ENCODE measurements at places on chromosomes 7 and 10.
A peak's percentile ranks its signal among the peaks of the same experiment; 100 is the strongest.

DNA sequence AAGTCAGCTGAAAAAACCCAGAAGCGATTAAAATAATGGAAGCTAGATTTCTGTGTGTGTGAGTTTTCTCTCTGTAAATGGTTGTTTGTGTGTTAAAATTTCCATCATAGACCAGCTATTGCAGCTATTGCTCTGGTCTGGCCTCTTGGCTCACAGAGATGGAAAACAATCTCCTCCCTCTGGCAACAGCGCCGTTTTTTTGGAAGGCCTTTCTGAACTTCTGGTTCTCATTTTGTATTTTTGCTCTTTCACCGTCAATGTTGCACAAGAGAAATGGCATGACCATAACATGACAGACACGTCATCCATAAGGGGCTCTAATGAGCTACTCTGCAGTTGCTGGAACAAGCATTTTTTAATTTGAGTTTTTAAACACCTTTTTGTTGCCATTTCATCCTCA, 91.0 kb downstream of the CUBN start:
- DNase-seq, result peak; percentile 96

GRCh38 chr7:31432836-31433340, 81.0 kb upstream of the ITPRID1 start:
- DNase-seq, result peak; percentile 1

DNA sequence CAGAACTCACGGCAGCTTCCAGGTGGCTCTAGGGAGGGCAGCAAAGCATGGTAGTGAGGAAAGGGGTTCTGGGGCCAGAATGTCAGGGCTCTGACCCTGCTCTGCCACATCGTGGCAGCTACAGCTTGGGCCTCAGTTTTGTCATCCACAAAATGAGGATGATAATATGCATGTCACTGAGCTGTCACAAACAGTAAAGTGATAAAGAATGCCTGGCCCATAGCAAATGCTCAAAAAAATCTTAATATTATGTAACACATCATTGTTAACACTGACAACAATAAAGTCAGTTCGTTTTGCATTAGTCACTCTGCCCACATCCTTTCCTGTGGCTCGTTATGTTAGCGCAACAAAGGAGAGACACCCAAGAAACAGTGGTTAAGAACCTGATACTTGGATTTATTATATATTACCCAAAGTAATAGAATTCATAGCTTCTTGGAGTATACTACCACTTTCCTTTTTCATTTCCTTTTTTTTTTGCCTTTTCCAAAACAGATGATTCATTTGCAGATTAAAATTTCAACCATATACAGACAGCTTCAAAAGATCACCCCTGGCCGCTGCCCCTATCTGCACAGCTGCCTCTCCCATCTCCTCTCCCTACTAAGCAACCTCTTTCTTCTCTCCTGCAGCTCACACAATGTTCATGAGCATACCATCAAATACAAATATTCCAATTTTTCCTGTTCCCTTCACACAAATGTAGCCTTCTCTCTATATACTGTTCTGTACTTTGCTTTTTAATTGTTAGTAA, 45.5 kb upstream of the DDC start:
- peak; percentile 79 for DNase-seq

GRCh38 chr7:46290374-46291049, 369.4 kb upstream of the IGFBP3 start:
- no peak for DNase-seq

GRCh38 chr7:138137423-138138171, 61.3 kb downstream of the AKR1D1 start:
- no peak for DNase-seq

GRCh38 chr7:54814401-54814800, 55.4 kb upstream of the SEC61G start:
- peak; percentile 8 for DNase-seq

- DNase-seq, result peak; percentile 69
These were observed 15.0 kb upstream of the GFRA1 start for GRCh38 chr10:116287906-116288501.

- no peak for DNase-seq
These were observed 39.0 kb downstream of the SEMA3C start for GRCh38 chr7:80879849-80880248.

GRCh38 chr10:109187677-109188076, 735.6 kb downstream of the XPNPEP1 start:
- no peak for DNase-seq

DNA sequence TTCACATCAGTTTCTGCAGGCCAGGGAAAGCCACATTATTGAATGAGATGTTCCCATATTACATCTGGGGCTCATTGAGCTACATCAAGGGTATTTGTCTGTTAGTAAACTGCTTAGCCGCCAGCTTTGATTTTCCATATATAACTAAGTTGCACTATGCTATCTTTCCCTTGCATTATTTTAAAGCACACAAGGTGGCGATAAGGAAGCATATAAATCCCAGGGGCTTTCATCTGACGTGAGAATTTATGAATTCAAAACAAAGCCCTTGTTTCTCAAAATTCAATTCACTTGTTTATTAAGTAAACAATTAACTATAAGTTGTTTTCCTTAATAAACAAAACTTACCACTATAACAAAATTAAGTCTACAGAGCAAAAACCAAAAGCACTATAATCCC, 334.1 kb upstream of the TPK1 start:
- DNase-seq, result no peak

- no peak for DNase-seq
These were observed 87.5 kb upstream of the C1QL3 start for GRCh38 chr10:16609211-16609610.

DNA sequence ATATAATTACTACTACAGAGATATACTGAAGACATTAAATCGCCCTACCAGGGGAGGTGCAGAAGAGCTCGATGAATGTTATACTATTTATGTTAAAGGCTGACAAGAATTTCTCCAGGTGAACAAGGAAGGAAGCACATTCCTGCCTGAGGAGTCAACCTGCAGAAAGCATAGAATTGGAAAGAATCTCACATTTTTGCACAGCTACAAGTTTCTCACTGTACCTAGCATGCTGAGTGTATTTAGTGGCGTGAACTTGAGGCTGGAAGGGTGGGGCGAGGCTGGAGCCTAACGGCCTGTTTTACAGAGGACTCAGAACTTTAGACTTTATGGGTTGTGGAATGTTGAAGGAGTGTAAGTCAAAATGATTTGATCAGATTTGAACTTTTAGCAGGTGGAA, 373.6 kb upstream of the LRGUK start:
- no peak for DNase-seq

DNA sequence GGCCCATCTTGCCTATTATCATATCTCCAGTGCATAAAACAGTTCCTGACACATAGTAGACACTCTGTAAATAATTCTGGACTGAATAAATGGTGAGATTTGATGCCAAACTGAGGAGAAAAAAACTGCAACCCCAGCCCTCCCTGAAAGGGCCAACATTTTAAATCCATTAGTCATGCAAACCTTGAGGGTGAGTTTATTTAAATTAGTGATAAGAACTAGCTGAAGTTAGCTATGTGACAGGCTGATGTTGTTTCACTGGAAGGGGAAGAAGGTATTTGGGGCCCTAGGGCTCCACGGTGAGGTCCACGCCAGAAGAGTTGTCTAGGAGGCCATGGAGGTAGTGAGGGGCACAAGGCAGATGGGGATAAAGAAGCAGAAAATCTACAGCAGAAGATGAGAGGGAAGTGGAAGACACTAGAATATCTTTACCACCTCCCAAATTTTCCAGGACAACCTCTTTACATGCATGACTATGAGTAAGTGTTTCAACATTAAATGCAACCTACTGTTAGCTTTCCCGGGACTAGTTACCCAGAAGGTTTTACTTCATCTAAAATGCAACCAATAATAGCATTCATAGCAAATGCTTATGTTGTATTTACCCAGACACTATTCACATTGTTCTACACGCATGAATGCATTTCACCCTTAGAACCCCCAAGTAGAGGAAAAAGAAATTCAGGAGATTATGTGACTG, 183.2 kb upstream of the LYZL1 start:
- DNase-seq, result peak; percentile 11

DNA sequence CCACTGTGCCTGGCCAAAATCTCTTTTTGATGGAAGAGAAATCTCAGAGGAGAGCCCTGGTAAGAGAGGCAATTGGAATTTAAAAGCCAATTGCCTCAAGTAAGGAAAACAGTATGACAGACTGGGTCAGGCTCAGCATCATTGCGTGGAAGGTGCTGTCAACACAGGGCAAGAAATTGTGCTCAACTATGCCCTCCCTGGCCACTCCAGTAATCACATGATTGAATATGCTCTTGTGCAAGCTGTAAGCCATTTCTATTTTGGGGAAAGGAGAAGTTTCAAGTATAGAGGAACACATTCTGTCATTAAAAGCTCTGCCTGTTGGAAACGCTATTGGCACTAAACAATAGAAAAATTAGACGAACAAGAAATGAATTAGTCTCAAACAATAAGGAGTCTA, 1127.7 kb downstream of the REEP3 start:
- no peak for DNase-seq

GRCh38 chr7:131948434-131949053, 392.1 kb upstream of the PODXL start:
- peak; percentile 27 for DNase-seq

DNA sequence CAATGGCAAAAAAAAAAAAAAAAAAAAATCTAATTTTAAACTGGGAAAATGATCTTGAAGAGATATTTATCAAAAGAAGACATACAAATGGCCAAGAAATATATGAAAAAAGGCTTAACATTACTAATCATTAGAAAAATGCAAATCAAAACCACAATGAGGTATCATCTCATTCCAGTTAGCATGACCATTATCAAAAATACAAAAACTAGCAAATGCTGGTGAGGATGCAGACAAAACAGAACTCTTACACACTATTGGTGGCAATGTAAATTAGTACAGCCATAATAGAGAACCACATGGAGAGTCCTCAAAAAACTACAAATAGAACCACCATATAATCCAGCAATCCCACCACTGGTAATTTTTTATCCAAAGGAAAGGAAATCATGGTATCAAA, 489.6 kb downstream of the TNS3 start:
- peak; percentile 34 for DNase-seq

GRCh38 chr10:102231357-102232318, 5.5 kb downstream of the ELOVL3 start:
- DNase-seq, result no peak

- DNase-seq, result no peak
These were observed 66.2 kb downstream of the COL13A1 start for GRCh38 chr10:69867699-69868558.

DNA sequence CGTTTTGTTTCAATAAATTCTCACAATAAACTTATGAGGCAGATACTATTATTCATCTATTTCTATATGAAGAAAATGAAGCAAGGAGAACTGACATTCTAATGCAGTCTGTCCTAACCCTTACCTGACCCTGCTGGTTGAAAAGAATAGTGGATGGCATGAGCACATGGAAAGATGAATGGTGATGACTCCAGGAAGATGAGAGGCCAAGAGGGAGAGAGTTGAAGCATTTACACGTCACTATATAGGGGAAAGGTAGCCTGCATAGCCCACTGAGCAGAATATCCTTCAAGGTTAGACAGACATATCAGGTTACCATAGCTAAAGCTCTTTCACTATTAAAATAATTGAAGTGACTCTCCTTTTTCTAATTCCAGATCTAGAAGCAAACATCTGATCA, 163.9 kb upstream of the CDK1 start:
- DNase-seq, result no peak

- peak; percentile 73 for DNase-seq
These were observed 3.2 kb upstream of the MRPS24 start for GRCh38 chr7:43872406-43873110.

GRCh38 chr7:23183279-23184012, 1.6 kb downstream of the NUP42 start:
- peak; percentile 11 for DNase-seq

DNA sequence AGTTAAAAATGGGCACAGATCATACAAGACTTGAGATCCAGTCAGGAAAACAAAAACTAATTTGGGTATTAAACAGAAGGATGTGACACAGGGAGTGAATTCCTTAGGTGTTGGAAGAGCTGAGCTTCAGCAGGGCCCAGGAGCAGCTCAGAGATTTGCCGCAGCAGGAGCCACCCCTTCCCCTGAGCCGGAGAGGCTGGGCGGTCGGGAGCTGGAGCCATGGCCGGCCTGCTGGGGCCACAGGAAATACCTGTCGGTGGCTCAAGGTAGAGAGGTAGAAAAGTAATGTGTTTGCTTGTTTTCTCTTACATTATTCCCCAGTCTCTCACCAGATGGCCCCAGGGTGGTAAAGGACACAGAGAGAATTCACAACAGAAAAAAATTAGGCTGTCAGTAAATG, 52.2 kb downstream of the DYNC2I1 start:
- no peak for DNase-seq

DNA sequence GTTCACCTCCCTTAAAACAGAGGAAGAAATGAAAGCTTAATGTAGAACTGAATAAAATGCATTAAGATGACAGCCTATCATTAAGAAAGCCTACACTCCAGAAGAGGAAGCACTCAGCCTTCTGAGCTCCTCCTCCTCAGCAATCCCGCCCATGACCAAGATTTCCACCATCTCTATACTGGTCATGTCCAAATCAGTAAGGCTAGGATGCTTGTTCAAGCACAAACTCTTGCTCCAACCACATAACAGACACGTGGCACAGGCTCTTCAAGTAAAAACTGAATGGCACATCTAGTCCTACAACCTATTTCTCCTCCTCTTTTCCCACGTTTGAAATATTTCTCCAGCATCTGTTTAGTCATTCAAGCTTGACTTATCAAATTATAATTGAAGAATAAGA, 454.1 kb downstream of the PARD3 start:
- DNase-seq, result no peak

DNA sequence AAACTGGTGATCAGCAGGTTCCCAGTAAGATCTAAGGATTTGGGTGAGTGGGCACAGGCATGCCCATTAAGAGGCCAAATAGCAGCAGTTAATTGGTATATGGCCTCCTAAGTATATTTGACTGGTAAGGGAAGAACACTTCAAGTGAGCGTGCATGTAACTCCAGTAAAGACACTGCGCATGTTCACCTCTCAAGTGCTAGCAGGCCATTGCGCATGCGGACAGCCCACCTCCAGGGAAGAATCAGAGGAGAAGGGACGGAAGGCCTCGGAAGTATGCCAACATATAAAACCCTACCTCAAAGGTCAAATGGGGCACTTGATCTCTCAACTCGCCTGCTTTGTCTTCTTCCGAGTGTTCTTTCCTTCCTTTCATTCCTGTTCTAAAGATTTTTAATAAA, 118.0 kb downstream of the ARL5B start:
- DNase-seq, result no peak

DNA sequence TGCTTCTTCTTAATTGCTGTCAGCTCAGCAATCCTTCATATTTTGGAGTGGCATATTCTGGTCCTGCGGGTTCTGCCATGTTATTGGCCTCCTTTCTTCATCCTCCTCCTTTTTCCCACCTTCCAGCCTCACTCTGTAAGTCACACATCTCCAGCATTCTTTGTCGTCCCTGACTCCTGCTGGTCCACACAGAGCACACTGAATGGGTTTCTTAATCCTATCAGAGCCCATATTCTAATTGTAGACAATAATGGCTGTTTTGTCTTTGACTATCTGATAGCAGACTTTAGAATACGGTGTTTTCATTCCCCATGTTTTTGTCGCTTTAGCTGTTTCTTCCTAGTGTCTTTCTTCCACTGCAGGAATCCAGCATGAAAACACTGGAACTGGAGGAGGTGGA, 389.6 kb downstream of the REEP3 start:
- no peak for DNase-seq

GRCh38 chr10:6657669-6658068, 77.6 kb upstream of the PRKCQ start:
- no peak for DNase-seq
